ENCODE measurements at places on chromosomes 5 and 9.

- DNase-seq = no peak
Observed at GRCh38 chr9:89387197-89387849, 69.0 kb downstream of the SECISBP2 start.

- DNase-seq = peak; percentile 80
Observed at GRCh38 chr9:80076162-80076561, 504.4 kb downstream of the TLE4 start.

- DNase-seq = no peak
Observed at GRCh38 chr5:63570752-63571151, 391.5 kb downstream of the HTR1A start.

- DNase-seq = no peak
Observed at GRCh38 chr9:116656977-116657376, 30.1 kb upstream of the TRIM32 start.

DNA sequence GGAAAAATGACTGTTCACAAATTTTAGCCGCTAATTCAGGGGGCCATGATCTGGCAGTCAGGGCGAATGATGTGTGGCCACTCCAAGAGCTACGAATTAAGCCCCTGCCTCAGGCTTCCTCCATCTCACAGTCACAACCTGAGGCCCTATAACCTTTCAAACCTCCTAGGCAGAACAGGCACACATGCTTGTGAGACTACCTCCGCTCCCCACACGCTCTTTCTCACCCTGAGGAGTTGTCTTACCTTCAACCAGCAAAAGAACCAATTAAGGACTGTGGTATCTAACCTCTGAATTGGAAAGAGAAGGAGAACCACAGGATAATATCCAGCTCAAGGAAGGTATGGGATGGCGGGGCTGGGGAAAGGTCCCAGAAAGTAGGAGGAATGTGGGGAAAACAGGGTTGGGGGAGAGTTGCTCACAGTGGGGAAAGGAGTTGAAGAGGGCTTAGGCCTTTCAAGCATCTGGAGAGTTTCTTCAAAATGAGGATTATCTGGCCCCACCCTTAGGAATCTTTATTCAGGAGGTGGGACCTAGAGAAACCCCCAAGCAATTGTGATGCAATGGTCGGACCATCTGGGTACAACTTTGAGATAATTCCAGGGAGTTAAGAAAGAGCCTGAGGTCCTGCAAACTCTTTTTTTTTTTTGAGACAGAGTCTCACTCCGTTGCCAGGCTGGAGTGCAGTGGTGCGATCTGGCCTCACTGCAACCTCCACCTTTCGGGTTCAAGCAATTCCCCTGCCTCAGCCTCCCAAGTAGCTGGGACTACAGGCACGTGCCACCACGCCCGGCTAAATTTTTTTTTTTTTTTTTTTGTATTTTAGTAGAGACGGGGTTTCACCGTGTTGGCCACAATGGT, 5.5 kb downstream of the PCDH1 start:
- DNase-seq = no peak

DNA sequence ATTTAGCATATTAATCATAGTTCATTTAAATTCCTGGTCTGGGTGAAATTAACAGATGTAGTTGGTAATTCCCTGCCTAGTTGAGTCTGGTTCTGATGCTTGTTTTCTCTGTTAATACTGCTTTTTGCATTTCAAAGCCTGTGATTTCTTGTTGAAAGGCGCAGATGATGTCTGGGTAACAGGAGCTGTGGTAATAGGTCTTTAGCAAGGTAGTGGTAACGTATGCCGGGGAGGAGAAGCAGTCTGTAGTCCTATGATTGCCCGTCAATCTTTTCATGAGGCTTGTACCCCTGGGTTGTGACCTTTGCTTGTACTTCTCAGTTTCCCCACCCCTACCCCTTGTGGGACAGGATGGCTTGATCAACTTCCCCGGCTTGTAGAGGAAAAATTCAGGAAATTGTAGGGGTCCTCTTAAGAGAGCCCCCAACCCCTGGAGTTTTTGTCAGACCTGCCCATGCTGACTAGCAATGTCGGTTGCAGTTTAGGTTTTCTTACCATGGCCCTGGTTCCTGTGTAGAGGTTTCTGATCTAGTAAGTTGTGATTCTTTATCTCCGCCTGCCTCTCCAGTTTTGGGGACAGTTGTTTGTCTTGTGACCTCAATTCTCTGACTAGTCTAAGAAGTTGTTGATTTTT, 55.4 kb downstream of the SPIN1 start:
- DNase-seq = no peak

DNA sequence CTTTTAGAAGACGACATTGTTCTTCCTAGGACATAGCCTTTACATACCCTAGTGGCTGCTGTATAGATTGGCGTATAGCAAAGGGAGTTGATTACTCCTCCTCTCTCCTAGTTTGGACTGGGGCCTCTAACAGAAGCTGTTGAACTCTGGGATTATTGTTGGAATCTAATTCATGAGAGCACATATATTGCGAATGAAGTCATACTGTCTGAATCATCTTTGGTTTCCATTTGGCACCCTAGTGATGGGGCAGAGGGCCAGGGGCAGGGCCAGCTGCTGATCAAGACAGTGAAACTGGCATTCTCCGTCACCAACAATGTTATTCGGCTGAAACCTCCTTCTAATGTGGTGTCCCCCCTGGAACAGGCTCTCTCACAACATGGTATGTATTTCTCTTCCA, 40.3 kb downstream of the NUP188 start:
- peak; percentile 85 for DNase-seq

GRCh38 chr9:16482764-16483163, 387.7 kb downstream of the BNC2 start:
- DNase-seq = no peak

- no peak for DNase-seq
Observed at GRCh38 chr9:135075234-135076142, 12.0 kb upstream of the OLFM1 start.

GRCh38 chr5:57219386-57219785, 45.5 kb downstream of the GPBP1 start:
- DNase-seq = no peak

DNA sequence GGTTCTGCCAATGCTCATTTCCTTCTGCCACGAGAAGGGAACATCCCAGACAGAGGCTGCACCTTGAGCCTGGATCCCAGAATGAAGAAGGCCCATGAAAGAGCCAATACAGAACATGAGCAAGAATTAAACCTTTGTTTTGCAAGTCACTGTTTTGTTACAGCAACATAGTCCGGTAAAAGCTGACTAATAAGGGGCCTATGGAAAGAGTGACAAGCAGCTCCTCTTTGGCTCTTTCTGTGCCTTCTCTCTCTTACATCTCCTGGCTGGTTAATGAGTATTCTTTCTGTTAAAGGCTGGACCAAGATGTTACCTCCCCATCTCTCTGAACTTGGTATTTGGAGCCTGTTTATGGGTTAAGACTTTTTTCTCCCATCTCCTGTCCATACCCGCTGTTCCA, 10.8 kb downstream of the GFRA3 start:
- no peak for DNase-seq

- DNase-seq = no peak
Observed at GRCh38 chr5:59466271-59466670, 427.3 kb downstream of the PDE4D start.

DNA sequence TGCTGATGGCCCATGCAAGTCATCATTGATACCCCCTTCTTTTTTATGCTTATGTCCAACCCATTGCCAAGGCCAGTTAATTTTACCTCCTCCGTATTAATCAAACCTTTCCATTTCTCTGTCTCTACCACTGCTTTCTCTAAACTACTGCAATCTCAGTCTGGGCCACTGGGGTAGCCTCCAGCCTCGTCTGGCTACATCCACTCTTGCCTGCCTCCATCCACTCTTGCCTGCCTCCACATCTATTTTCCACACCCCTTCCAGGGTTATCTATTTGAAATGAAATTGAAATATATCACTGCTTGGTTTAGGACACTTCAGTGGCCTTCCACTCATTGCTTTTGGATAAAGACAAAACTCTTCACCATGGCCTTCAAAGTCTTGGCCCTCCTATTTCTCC, 425.3 kb upstream of the CLINT1 start:
- DNase-seq = no peak

DNA sequence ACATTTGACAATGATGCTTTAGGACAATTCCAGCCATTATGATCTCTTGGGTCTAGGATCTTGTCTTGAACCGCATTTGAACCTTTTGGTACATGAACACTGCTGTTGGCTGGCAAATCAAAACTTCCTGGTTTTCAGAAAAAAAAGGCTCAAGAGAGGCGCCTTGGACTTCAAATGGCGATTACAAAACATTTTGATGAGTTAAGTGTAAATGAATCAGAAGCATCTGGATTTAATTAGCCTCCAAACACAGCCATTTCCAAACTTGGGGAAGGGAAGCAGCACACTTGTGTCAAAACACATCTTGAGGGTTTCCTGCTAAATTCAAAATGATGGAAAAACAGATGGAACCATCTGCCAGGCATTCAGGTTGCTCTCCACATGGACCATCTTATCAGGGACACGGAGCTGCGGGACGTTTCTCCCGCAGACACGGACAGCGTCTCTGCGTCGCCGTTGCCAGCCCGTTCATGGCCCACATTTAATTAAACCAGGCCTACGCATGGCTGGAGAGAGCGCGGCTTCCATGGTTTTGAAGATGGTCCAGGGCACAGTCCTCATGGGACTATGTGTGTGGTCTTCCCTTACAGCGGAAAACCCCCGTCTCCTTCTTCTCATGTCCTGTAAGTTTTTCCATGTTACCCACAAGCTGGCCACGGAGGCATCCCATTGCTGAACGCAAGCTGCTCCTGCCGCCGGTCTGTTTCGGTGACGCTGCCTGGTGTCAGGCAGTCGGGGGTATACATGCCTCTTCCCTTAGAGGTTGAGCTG, 55.8 kb upstream of the PTCH1 start:
- DNase-seq = no peak

Data from M059J (cell line).